ENCODE measurements at places on chromosomes 6 and 20.

GRCh38 chr6:43699564-43700186 lies 12.1 kb upstream of the MRPS18A start:
- DNase-seq = no peak

- DNase-seq = no peak
Observed at GRCh38 chr6:57159127-57159526, 13.0 kb upstream of the BAG2 start.

DNA sequence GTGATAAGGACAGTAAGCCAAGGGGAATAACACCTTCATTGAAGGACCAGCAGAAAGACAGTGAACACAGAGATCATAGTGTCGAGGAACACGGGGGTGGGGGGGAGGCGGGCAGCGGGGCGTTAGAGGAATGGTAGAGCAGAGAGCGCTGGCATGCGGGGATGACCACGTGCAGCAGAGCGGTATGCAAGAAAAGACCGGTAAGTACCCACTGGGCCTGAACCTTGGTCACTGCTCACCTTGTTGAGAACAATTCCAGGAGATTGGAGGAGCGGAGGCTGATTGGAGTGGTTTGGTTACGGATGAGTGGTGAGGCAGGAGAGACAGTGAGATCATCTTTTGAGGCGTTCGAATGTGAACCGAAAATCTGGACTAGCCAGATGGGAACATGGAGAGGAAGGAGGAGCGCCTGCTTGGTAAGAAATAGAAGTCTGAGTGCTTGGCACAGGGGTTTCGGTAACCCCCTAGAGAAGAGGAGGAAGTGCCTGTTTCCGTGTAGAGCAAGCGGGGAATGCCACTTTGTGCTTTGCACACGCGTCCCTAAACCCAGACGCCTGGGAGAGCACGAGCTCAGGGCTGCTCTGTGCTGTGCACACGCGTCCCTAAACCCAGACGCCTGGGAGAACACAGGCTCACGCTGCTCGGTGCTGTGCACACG lies 70.0 kb downstream of the FAM120B start:
- no peak for DNase-seq

GRCh38 chr6:52573295-52573694 lies 3.6 kb downstream of the TRAM2 start:
- DNase-seq = no peak

DNA sequence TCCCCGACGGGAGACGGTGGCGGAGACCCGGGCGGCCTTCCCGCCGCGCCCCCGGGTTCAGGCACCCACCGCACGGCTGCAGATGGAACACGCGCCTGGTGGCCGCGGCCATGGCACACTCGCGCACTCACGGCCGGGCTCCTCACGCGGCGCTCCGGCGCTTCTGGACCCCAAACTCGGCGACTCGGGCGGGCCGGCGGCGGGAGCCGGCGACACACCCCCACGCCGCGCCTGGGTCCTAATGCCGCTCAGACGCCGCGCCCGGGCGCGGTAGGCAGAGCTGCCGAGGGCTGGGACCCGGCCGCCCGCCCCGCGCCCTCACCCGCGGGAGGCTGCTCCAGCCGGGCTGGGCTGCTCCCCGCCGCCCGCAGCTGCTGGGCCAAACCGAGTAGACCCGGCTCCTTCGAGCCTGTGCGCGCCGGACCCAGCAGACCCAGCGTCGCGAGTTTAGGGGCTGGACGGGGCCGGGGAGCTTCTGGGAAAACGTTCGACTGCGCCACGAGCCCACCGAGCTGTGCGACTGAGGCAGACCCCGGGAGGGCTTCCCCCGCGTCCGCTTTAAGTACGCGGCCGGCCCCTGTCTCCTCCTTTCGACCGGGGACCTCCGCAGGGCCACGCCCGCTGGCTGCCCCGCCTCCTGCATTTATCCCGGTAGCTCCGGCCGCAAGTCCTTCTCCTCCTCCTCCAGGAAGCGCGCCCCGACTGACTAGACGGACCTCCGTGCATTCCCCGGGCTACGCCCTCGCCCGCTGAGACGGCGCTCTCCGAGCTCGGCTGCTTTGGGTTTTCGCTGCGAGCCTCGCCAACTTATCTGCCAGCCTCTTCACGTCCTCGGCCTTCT lies at the start of gene SLC4A11:
Gene SLC4A11 (minus strand): TSS at position 165 of the 841 bp plus-strand sequence. CDS start 53 bp downstream, at position 112.
- no peak for DNase-seq

DNA sequence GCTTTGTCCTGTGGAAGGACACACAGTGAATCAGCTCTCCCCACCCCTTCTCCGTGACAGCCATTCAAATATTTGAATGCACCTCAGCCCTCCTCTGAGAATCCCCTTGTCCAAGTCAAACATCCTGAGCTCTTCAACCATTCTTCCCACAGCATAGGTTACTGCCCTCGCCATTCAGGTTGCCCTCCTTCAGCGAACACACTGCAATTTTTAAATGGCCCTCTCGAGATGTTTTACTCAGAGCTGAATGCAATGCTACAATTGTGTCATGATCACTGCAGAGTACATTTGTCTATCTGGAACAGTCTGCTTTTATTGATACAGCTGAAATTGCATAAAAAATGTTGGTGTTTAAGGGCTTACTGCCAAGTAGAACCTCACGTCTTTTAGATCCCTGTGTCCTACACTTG lies 48.9 kb downstream of the SLC2A12 start:
- no peak for DNase-seq

DNA sequence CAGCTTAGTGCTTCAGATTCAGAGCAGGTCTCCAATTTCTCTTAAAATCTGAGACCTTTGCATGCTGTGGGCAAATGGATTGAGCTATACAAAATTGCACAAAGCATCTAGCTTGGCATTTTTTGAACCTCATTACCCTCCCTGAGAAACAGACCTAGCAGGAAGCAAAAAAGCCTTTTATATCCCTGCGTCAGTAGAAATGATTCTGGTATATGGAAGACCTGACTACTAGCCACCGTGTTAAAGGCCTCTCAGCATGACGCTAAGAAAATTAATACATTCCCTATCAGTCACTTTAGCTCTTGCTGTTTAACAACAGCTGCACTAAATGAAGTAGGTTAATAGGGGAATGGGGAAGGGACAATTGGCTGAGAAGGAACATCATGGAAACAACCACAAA lies 110.7 kb upstream of the SMLR1 start:
- DNase-seq = no peak

- DNase-seq = no peak
Observed at GRCh38 chr6:150134280-150134920, 8.4 kb upstream of the PPP1R14C start.

GRCh38 chr6:7107578-7108195 lies at the start of gene RREB1:
Gene RREB1 (plus strand): TSS chr6:7107961. CDS start chr6:7181912, 73,951 bp downstream.
- peak; percentile 40 for DNase-seq

GRCh38 chr6:126302191-126302590 lies 37.7 kb upstream of the CENPW start:
- no peak for DNase-seq

DNA sequence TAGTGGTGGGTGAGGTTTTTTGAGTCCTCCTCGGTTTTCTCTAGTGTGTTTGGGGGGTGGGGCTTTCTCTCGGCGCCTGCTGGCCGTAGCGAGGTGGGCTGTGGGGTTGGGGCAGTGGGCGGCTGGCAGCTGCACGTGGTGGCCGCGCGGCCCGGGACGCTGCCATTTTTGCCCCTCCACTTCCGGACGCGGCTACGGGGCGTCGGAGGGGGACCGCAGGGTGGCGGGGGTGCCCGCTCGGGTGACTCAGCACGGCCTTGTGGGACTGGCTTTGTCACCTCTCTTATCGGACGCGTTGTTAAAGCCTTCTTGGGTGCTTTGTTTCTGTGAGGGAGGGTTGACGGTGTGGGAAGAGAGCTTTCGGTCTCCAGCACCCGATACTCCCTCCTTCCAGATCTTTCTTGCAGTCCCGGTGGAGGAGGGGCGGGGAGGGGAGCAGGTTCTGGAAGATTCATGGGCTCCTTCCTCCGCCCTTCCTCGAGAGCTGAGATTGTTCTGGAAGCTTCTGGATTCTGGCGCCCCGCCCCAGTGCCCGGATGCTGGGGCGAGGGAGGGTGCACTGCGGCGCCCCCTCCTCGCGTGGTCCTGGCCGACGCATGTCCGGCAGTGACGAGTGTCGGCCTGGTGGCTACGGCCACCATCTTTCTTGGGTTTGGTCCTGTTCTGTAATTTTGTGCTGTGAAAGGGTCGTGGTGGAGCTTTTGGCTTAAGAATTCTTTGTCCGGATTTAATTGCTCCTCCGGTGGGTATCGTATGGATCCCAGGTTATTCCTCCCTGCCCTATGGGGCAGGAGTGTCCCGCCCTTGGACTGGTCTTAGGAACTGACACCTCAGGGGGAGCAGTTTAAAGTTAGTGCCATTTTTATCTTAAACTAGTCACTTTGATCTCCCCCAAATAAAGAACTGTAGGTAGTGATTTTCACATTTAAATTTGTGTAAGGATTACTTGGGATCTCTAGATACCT lies 719 bp downstream of the HSP90AB1 start:
- DNase-seq = peak; percentile 84

DNA sequence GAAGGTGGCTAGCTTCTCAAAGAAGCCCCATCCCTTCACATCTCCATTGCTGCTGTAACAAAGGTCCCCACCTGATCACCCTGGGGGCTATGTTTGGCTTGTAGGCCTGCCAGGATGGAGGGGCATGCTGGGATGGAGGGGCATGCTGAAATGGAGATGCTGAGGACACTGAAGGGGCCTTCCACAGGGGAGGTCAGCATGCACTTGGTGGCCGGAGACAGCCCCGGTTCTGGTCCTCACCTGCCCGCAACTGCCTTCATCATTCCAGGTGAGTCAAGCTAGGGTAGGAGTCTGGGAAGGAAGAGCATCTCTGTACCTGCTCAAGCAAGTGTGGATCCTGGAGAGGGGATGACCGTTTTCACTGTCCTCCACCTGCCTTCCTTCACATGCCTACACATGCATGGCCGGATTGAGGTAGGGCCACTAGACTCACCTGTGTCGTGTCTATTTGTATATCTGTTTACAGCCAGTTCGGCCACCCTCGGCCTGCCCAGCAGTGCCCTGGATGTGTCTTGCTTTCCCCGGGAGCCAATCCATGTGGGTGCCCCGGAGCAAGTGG lies 6.0 kb downstream of the L3MBTL1 start:
- DNase-seq = no peak

DNA sequence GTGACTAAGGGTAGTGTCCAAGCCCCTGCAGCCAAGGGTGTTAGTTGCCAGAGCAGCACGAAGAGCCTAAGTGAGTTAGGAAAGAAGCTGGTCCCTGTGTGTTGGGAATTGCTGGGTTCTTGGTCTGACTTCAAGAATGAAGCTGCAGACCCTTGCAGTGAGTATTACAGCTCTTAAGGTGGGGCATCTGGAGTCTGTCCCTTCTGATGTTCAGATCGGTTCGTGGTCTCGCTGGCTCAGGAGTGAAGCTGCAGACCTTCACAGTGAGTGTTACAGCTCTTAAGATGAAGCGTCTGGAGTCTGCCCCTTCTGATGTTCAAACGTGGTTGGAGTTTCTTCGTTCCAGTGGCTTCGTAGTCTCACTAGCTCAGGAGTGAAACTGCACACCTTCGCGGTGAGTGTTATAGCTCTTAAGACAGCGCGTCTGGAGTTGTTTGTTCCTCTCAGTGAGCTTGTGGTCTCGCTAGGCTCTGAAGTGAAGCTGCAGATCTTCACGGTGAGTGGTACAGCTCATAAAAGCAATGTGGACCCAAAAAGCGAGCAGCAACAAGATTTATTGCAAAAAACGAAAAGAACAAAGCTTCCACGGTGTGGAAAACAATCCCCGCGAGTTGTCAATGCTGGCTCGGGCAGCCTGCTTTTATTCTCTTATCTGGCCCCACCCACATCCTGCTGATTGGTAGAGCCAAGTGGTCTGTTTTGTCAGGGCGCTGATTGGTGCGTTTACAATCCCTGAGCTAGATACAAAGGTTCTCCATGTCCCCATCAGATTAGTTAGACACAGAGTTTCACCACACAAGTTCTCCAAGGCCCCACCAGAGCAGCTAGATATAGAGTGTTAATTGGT lies 31.8 kb downstream of the PXDC1 start:
- DNase-seq = no peak

DNA sequence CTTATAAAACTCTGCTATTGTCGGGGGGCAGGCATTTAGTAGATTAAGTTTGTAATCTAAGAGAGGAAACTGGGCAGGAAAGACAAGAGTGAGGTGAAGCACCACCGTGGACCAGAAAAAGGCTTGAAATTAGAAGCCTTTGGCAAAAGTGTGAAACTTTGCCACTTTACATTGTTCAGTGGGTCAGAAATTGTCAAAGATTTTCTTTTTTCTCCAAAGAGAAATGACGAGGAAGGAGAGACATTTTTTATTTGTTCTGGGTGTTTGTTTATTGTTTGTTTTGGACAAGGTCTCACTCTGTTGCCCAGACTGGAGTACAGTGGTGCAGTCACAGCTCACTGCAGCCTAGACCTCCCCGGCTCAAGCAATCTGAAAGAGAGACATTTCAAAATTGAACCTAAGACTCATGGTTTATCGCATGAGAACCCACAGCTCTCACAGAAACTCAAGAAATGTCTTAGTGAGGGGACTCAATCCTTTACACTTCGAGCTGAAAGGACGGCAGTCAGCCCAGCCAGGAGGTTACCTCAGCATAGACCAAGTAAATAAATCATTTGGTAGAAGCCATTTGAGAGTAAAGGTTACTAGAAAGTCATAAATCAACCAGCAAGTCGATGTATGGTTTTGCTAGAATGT lies 262.8 kb upstream of the TAB2 start:
- no peak for DNase-seq

GRCh38 chr6:36336779-36337241 lies at the start of gene BNIP5:
Gene BNIP5 (minus strand): TSS chr6:36336888. CDS start chr6:36330690, 6,198 bp downstream.
- no peak for DNase-seq

- no peak for DNase-seq
Observed at GRCh38 chr6:71107911-71108420, 151.1 kb upstream of the B3GAT2 start.

- DNase-seq = no peak
Observed at GRCh38 chr6:122713138-122713537, 66.4 kb upstream of the FABP7 start.

GRCh38 chr6:137823826-137824555 lies 43.1 kb upstream of the TNFAIP3 start:
- peak; percentile 84 for DNase-seq

GRCh38 chr20:45323731-45324130 lies 15.6 kb upstream of the MATN4 start:
- no peak for DNase-seq

- DNase-seq = no peak
Observed at GRCh38 chr20:32516583-32517517, 68.3 kb downstream of the NOL4L start.

- no peak for DNase-seq
Observed at GRCh38 chr20:25454153-25454900, 46.9 kb downstream of the GINS1 start.

GRCh38 chr6:148304976-148305375 lies 37.7 kb upstream of the SASH1 start:
- DNase-seq = no peak

DNA sequence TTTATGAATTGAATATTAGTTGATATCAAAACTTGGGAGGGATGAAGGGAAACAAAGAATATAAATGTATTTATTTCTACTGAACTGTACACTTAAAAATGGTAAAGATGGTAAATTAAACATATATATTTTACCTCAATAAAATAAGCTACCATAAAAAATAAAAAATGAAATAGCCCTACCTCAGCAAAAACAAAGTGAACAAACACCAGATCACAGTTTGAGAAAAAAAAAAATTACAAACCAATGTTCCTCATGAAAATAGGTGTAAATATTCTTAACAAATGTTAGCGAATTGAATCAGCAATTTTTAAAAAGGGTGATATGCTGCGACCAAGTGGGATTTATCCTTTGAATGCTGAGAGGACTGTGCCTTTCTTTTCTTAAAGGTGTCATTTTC lies 28.3 kb upstream of the ZNF184 start:
- DNase-seq = no peak
